ENCODE measurements at places on chromosomes 2 and 18.
A peak's percentile ranks its signal among the peaks of the same experiment; 100 is the strongest.

DNA sequence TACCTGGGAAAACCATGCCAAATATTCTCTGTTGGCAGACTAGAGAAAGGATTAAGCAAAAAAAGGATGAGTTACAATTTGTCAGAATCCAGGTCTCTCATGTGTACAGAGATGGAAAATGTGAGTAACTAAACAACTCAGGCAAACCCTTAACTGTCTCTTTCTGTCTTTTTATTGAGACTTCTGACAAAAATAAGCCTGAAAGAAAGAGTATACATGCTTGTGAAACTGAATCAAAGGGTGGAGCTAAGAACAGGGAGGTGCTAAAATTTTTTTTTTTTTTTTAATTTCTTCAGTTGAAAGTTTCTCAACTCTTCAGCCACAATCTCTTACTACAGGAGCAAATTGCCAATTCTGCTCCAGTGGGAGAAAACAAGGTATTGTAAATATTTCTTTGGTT is at the start of gene SERPINB10:
Gene SERPINB10, plus strand, starts transcription at position 295 of the 400 bp plus-strand sequence. CDS start 7,553 bp downstream, outside the sequence.
- DNase-seq: no peak

GRCh38 chr18:53745224-53745967 is 479.1 kb downstream of the MBD2 start:
- DNase-seq: peak; percentile 3

DNA sequence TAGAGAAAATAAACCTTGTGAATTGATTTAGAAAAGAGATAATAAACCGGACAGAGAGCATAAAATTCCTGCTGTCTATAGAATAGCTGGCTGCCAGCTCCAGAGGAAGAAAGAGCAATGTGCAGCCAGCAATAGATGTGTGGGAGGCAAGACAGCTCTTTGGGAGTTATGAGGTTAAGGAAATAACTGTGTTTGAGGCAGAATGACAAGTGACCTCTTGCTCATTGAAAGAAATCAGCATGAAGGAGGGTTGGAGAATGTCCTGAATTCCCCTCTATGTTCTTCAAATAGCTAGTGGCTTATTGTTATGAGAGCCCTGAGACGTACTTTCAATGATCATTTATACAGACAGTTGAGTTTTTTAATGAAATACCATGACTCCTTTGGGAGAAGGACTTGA is 1009.9 kb upstream of the NXPH2 start:
- DNase-seq: no peak

DNA sequence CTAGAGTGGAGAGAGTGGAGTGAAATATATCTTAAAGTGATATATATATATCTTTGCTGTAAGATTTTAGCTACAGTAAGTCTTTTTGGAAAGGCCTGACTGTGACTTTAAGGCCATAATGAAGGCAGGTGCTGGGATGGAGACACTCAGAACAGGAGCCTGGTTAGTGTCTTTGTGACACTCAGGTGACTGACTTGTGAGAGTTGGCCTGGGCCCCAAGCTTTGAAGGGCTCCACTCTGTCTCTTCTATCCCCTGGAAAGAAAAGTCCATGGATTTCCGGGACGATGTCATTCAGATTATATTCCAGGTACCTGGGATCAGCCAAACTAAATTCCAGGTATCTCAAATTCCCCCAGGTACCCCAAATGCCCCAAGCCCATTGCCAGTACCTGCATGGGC is 276.6 kb downstream of the PDE11A start:
- DNase-seq: no peak

- DNase-seq: peak; percentile 16
These were observed 403.2 kb downstream of the THSD7B start for GRCh38 chr2:137168552-137168951.

GRCh38 chr18:21369146-21369545 is 127.1 kb downstream of the GREB1L start:
- DNase-seq: no peak

DNA sequence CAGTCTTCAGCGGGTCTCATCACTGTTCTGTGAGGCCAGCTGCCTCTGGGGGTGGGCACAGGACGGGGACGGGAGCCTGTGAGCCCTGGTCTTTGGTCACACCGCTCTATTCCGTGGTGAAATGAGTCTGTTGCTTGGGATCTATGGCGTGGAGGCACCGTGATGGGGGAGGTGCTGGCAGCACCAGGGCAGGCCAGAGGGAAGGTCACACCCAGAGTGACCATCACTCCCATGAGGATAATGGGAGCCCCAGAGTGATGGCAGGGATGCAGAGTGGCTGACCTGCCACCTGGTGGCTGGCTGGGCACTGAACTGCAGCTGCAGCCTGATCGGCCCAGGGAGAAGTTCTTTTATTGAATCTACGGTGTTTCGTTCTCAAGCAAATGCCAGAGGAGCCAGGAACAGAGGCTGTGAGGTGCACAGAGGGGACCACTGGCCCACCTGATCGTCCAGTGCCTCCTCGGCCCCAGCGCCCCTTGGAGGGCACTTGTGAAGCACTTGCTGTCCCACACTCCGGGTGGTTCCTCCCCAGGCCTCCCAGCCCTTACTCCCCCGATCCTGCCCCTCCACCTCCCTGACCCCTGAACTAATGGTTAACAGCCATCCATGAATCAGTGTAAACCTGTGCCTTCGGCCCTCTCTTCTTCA is 17.9 kb downstream of the KCNIP3 start:
- DNase-seq: peak; percentile 50

- no peak for DNase-seq
These were observed 330.8 kb downstream of the TXNL1 start for GRCh38 chr18:56307354-56308170.

DNA sequence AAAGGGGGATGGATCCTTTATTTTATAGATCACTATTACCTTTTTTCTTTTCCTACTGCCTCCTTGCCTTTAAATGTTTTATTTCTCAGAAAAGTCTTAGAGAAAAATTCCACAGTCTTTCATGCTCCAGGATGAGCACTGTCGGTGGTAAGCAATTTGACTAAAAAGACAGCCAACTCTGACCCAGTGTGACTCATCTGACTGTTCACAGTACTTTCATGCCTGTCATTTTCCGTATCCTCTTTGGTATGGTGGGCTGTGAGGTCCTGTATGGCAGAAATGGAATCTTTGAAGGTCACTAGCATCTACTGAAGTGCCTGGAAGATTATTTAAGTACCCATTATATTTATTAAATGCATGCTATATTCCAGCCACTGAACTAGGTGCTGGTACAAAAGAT is 2.1 kb upstream of the RFTN2 start:
- DNase-seq: peak; percentile 31

GRCh38 chr2:44210362-44210761 is 41.7 kb downstream of the PPM1B start:
- DNase-seq: no peak

- no peak for DNase-seq
These were observed 14.2 kb upstream of the MALT1 start for GRCh38 chr18:58657081-58657480.
